Stimulated activated CD8-positive, alpha-beta memory T cell treated with anti-CD3 and anti-CD28 coated beads, Interleukin-7, amount 100 ng/mL, for 1 hour (primary cell): ENCODE measurements at places on chromosomes 5 and 9.

GRCh38 chr5:171750311-171750788, 35.3 kb upstream of the SMIM23 start:
- DNase-seq, result no peak

- DNase-seq, result no peak
Observed at GRCh38 chr5:32501071-32502002, 56.8 kb upstream of the ZFR start.

DNA sequence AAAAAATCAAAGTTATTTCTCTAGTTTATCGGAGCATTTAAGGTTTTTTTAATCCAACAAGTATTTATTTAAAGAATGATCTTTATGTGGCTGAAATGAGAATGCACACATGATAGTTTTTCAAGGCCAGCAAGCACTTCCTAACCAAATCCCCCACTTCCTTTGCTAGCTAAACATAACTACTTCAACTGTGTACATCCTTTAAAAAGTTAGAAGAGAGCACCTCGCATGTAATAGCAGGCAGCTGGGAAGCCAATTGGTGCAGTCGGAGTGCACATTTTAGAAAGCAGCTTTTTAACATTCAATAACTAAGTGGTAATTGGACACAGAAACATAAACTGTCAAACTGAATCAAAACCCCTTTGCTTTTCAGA, 245.7 kb downstream of the BNC2 start:
- no peak for DNase-seq

- DNase-seq, result no peak
Observed at GRCh38 chr9:4970970-4971641, 14.0 kb upstream of the JAK2 start.

GRCh38 chr5:66010476-66010875, 84.1 kb downstream of the ERBIN start:
- no peak for DNase-seq

DNA sequence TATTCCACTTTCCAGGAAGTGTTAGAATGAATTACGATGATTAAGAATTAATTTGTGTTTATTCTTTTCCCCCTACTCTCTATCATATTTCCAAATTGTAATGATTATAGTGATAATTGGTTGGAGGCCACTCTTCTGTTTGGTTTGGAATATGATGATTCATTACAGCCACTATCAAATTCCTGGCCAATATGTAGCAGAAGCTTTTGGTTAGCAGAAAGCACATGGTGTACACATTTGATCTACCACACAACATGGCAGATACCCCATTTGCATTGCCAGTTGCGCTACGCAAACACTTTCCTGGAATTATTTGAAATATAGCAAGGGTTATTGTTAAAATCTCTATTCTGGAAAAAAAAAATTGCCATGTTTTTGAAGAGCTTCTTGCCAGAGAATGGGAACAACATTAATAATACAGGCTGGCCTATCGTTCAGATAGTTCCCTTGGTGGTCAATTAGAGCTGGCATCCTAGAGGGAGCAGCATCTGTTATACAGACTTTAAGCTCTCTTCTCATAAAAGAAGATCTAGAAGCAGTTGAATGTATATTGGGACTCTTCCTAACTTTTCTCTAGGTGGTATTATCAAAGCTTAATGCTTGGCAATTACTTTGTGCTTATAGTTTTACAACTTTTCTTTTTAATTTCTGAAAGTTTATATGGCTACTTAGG, 455.0 kb upstream of the ACTBL2 start:
- no peak for DNase-seq

DNA sequence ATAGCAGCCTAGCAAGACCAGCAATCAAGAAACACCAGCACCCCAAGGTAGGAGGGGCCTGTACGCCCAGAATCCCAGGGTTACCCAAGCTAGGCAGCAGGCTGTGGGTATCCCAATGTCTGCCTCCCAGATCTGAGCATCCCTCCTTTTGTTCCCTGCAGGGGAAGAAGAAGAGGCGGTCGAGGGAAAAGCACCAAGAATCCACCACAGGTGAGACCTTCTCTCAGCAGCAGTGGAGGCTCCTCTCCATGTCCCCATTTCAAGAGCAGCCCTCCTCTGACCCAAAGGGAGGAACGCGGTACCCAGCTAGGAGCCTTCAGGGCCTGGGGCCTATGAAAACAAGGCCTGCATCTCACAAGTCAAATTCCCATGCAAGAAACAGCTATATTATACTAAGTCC, 28.9 kb downstream of the TCF7 start:
- DNase-seq, result no peak

DNA sequence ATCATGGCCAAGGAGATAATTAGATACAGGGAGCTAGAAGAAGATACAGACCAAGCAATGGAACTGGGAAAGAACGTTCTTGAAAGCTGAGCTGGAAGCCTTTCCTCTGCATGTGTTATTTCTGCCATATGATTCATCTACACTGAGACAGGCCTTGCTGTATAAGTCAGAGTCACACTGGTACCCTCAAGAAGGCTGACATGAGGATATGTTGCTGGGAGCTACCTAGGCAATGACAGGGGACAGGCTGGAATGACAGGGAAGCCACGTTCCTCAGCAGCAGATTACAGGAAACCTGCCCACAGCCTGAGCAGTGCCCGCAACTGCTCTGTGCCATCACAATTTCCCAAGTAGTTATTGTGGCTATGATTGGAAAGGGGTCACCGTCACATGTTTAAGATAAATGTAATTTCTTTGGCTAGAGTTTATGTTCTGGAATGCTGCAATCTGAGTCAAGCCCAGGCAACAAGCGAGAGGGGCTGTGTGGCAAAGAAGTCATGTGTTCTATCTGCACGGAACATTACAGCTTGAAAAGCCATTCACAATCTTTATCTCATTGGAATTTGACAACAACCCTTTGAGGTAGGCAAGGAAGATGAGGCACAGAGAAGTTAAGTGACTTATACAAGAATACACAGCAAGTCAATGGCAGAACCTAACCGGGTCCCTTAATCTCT, 108.2 kb downstream of the TTLL11 start:
- no peak for DNase-seq

DNA sequence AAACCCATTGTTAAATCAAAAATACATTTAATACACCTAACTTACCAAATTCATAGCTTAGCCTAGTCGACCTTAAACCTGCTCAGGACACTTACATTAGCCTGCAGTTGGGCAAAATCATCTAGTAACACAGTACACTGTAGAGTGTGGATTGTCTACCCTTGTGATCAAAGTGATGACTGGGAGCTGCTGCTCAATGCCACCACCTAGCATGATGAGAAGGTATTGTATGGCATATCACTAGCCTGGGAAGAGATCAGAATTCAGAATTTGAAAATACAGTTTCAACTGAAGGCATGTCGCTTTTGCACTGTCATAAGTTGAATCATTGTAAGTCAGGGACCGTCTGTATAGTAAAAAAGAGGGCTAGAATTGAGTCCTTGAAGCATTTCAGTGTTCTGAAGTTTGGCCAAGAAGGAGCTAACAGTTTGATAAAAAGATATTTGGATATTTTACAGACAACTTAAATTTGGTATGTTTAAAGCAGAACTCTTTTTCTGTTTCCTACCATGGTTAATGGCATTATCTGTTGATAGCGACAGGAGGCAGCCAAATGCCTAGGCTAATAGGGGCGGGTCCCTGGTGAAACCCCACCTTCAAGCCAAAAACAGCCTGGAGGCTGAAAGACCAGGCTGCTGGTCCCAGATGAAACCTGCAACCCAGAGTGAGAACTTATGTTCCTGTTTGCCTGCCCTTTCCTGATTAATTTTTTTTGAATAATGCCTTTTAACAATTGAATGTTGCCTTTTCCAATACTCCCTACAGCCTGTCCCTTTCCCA, 23.0 kb downstream of the SMIM15 start:
- no peak for DNase-seq

DNA sequence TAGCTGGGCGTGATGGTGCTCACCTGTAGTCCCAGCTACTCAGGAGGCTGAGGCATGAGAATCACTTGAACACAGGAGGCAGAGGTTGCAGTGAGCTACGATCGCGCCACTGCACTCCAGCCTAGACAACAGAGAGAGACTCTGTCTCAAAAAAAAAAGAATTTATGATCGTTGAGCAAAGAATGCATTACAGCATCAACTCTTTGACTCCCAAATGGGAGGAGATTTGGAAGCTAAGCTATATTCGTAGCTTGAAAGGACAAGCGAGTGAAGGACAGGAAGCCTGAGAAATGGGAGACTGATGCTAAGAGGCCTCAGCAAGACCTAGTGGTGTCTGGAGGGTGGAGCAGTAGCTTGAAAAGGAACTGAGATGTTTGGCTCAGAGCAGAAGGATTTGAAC, 10.3 kb upstream of the CCIN start:
- no peak for DNase-seq

GRCh38 chr9:89532478-89532877, 34.6 kb upstream of the SEMA4D start:
- no peak for DNase-seq

GRCh38 chr9:93865716-93866115, 89.4 kb downstream of the BARX1 start:
- DNase-seq, result no peak

DNA sequence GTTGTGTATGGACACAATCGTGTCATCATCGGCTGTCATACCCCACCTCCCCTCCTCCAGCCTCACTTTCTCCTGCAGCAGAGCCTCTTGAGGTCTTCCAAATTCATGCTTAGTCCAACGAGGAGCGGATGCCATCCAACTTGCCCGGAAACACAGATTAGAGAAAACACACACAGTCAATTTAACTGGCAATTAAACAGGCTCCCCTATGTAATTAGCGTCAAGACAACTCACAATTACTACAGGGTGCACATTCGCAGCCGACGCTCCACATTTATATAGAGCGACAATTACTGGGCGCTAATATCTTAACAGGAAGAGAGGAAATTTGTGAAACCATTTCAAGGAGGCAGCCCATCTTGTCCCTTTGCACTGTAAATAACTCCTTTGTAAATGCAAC, 86.0 kb upstream of the ZNF618 start:
- DNase-seq, result no peak

GRCh38 chr5:41240985-41241384, 27.7 kb upstream of the C6 start:
- no peak for DNase-seq

- DNase-seq, result no peak
Observed at GRCh38 chr5:127299678-127300077, 9.1 kb downstream of the MEGF10 start.

- DNase-seq, result no peak
Observed at GRCh38 chr9:75086541-75087288, 1.2 kb downstream of the NMRK1 start.

GRCh38 chr9:98804083-98804482, 3.4 kb upstream of the GALNT12 start:
- no peak for DNase-seq

- no peak for DNase-seq
Observed at GRCh38 chr9:29209748-29210291, 1636.5 kb upstream of the C9orf72 start.

GRCh38 chr5:72508241-72509170, 1.3 kb upstream of the ZNF366 start:
- no peak for DNase-seq

DNA sequence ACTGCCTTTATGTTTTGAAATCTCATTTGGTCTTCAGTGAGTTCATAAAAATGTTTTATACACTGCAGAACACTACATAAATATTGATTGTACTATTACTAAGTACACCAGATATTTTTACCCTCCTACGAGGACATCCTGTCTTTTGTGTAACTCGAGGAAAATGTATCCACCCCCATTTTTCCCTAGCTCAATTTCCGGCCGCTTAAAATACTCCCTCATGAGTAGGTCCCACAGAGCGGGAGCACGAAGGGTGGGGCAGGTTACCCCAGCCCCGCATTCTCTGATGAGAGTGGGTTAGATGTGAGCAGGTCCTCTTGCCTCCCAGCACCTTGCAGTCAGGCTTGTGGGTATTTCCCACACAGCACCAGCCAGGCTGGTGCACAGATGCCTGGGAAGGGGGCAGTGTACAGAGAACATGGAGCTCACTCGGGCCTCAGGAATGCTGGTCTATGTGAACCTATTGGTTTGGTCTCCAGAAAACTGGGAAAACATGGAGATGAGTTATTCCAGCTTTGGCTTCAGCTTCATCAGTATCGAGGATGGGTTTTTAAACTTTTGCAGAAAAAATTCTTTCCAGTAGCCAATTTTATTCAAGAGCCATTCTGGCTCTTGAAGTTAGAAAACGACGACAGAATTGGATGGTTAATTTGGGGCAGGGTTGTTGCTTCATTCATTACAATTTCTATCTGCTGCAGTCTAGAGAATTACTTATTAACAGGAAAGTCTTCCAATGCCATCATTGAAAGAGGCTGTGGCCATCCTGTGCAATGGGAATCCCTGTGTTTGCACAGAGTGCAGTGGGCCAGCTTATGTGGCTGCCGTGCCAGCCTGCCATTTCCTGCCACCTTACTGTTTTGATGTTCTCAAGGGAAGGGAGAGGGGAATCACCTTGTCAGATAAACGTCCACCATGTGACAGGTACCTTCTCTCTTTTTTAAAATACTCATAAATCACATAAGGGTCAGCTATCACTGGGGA, 73.2 kb downstream of the WDR41 start:
- no peak for DNase-seq

DNA sequence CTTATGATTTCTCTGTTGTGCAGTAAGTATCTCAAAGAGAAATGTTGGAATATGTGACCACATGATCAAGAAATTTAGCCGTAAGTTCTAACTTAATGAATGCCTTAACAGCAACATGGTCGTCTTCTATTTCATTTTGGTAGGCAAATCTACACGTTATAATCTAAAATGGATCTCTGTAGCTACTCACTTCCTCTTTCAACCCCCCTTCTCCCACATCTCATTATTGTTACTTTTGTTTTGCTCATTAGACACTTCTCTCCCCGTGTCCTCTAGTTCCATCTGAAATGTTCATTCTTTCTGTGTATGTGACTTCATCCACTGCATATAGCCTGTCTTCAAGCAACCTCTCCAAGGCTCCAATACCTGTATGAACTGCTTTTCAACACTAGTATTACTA, 27.1 kb upstream of the LPAR1 start:
- DNase-seq, result no peak

DNA sequence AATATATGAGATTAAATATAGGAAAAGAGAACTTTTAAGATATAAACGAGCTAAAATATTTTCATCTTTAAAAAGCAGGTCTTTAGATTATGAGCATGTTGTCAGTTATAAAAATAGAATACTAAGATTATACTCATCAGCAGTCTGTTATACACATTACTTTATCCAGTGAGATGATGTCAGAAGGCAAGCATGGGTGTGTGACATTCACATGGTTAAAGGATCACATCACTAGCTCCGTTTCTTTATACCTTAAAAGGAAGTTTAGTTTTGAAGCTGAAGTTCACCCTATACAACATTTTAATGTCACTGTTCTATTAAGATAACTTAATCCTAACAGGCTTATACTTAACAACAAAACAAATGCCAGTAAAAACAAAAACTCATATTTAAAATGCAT, 59.6 kb downstream of the RICTOR start:
- DNase-seq, result no peak

DNA sequence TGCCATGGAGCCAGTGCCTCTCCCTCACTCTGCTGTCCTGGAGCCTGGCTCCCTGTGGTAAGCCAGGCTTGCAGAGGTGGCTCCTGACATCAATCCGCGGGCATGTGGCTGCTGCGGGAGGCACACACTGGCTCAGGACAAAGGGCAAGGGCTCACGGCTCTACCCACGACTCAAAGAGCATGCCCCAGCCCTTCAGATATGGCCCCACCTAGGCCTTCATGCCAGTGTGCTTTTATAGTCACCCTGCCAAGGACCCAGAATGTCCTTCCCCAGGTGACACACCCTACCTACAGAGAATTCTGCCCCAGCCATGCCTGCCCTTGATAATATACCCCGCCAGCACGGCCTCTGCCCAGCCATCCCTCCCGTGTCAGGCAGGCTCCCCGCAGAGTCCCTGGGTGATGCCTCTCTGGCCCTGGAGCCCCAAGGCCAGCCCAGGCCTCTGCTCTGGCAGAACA, 1.6 kb downstream of the MGAT4B start:
- DNase-seq, result no peak

GRCh38 chr5:91221917-91222316, 161.2 kb downstream of the ARRDC3 start:
- DNase-seq, result no peak
